ENCODE measurements at places on chromosomes 7 and 10.

- DNase-seq: no peak
Observed at GRCh38 chr7:137846827-137847567, at the start of gene DGKI. Gene DGKI (minus strand): TSS chr7:137846974.

GRCh38 chr10:89644691-89644966 is 413 bp downstream of the PANK1 start:
- no peak for DNase-seq

- DNase-seq: no peak
Observed at GRCh38 chr10:84395581-84395980, 67.2 kb downstream of the CCSER2 start.

- DNase-seq: no peak
Observed at GRCh38 chr7:101941481-101942383, 124.3 kb downstream of the CUX1 start.

DNA sequence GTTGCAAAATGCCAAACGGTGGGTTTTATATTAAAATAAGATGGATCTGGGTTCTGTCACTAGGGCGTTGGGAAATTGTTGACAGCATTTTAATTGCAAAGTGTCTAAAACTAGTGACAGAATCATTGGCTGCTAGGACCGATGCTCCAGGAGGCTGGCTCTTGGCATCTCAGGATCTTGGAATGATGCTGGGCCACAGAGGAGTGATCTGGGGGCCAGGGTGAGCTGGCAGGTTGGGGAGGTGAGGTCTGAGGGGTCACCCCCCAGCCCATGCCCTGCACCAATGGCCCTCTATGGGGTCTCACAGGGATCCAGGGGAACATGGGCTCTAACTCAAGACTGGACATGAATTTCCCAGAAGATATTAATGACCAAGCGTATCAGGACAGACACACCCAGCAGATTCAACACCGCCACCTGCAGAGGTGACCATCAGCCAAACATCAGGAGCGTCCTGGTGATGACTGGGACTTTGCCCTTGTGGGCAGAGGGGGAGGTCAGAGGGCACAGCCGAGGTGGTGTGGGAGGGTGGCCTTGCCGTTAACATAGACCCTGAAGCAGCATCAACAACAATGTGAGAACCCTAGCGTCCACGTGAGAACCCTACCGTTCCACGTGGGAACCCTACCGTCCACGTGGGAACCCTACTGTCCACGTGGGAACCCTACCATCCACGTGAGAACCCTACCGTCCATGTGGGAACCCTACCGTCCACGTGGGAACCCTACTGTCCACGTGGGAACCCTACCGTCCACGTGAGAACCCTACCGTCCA is 89.0 kb upstream of the PPP2R2D start:
- no peak for DNase-seq

DNA sequence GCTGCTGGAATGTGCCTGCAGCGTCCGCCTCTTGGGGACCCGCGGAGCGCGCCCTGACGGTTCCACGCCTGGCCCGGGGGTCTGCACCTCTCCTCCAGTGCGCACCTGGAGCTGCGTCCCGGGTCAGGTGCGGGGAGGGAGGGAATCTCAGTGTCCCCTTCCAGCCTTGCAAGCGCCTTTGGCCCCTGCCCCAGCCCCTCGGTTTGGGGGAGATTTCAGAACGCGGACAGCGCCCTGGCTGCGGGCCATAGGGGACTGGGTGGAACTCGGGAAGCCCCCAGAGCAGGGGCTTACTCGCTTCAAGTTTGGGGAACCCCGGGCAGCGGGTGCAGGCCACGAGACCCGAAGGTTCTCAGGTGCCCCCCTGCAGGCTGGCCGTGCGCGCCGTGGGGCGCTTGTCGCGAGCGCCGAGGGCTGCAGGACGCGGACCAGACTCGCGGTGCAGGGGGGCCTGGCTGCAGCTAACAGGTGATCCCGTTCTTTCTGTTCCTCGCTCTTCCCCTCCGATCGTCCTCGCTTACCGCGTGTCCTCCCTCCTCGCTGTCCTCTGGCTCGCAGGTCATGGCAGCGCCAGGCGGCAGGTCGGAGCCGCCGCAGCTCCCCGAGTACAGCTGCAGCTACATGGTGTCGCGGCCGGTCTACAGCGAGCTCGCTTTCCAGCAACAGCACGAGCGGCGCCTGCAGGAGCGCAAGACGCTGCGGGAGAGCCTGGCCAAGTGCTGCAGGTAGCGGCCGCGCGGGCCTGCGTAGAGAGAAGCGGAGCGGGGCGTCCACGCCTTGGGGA is 645 bp downstream of the SLC26A4 start:
- DNase-seq: no peak

GRCh38 chr10:42753507-42754154 is 29.0 kb upstream of the BMS1 start:
- DNase-seq: no peak

GRCh38 chr7:138879356-138879755 is 81.4 kb upstream of the ATP6V0A4 start:
- DNase-seq: no peak
